Hematopoietic multipotent progenitor cell treated with erythropoietin and hydrocortisone succinate and interleukin-3 and kit ligand, for 15 days (in vitro differentiated cells): ENCODE measurements at places on chromosomes 6 and 20.

DNA sequence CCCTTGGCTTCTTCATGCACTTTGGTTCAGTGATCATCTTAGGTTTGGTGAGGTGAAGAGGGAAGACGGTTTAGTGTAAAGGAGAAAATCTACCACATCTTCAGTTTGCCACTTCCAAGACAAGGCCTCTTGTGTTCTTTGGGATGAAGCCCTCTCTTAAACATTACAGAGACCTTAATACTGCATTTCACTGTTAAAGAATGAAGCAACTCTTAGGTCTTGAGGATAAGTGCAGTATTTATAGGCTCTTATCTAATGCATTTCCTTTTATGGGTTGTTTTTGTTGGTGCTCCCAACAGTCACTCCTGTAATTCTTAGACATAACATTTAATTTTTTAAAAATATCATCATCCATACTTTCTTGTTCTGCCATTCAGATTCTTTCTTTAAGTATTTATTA is 139.9 kb upstream of the LAMP5 start:
- no peak for DNase-seq

- no peak for DNase-seq
Measured at GRCh38 chr20:58762120-58762519, 69.5 kb downstream of the NPEPL1 start.

DNA sequence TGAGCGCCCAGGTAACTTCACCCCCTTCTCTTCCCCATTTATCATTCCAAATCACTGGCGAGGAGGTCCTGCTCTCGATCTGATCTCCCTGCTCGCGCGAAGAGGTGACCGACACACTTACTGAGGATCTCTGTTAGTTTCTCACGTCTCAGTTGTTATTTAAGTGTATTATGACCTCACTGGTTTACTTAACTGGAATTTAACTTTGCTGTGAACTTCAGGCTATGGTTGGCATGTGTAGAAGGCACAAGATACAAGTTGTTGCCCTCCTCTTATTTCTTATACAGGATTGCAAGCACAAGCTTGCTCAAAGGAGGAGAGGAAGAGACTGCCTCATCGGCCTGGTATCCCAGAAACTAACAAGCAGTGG is 1.2 kb downstream of the RNF217 start:
- DNase-seq, result no peak

- no peak for DNase-seq
Measured at GRCh38 chr6:12545619-12546409, 170.8 kb upstream of the PHACTR1 start.

DNA sequence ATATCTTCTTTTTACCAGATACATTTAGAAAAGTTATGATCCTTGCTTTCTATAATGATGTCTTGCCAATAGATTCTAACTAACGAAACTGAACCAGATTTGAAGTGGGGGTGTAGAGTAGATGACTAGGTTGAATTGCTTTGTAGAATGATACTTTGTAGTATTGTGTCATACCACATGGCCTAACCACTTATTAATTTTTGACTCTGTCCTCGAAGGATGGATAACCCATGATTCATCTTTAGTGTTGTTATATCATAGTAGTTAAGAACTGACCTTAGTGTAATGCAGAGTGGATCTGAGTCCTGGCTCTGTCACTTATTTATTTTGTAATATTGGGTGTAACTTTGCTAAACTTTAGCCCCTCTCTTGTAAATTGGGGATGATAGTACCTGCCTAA is 4.5 kb downstream of the PHF3 start:
- no peak for DNase-seq

GRCh38 chr6:139019722-139020121 is 8.8 kb upstream of the ABRACL start:
- DNase-seq, result no peak

DNA sequence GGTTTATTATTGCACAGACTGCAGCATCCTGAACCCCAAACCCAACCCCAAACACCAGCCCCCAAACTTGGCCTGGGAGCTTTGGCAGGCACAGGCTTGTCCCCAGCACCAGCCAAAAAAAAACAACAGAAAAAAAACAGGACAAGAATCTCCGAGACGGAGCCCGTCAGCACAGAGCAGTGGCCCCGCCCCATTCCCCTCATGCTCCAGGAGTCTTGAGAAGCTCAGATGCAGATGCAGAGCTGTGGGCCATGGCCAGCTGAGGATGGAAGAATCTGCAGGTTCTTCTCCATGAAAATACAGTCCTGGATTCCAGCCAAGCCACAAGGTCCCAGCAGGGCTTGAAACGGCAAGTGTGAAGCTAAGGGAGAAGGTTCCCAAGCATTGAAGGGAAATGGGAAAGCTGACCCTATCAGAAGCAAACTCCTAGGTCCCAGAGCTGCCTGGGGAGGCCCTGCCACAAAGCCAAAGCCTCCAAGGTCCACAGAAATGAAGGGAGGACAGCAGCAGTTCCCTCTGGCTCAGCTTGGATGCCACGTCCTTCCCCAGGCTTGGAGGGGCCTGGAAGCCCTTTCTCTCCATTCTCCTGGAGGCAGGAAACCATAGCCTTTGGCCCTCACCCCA is 75.2 kb downstream of the JPH2 start:
- no peak for DNase-seq

DNA sequence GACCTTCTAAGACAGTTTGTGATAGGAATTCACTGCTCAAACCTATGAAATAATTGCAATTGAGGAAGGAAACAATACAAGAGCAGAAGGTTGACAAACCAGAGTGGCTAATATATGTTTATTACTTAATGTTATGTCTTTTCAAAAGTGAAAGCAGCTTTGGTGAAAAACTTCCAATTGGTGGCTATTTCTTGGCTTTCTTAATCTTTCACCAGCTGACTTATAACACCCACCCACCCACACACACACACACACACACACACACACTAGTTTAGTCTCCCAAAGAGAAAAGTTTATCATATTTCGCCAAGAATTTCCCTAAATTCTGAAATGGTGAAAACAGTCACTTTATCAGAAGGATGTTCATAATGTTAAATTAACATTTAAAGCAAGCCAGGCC is 583.5 kb downstream of the EYS start:
- no peak for DNase-seq

DNA sequence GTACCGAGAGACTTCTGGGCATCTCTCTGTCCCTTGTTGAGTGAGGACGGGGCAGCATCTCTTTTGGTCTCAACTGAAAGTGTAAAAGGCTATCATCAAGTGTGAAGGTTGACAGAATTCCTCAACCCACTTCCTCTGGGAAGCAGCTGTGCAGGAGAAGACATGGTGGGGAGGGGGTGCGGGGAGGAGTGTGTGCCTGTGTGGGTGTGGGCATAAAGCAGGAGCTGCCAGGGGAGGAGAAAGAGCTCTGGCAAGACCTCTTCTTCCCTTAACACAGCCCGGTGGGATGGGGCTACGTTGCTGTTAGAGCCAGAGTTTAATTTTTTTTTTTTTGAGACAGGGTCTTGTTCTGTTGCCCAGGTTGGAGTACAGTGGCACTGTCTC is 31.8 kb downstream of the CPXM1 start:
- no peak for DNase-seq

- no peak for DNase-seq
Measured at GRCh38 chr20:41469868-41470267, 103.2 kb upstream of the EMILIN3 start.

- DNase-seq, result no peak
Measured at GRCh38 chr6:159116343-159116742, 52.9 kb upstream of the FNDC1 start.

DNA sequence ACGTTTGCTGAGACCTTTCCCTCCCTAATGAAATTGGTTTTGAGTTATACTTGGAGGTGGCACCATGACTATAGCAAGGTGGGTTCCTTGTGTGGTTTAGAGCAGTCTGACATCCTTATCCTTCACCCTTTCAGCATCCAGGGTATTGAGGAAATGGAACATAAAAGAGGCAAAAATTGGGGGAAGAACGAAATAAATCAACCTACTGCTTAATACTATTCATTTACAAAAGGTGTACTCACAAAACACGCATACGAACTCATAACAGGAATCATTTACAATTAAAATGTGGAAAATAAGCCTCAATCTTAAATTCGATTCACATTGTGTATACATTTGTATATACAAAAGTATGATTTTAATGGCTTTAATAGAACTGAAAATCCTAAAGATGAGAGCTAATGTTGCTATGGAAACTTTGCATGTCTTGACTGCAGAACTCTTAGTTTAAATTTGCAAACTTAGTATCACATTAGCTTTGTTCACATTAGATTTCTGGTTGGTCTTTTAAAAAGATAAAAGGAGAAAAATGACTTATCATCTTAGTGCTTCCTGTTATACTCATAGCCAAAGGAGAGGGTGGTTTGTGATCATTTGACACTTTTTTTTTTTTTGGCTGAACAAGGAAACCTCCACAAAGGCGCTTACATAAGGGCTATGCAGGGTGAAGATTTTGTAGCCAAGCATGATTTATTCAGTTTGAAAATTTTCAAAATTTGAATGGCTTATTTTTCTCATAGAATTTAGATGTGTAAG is 76.1 kb upstream of the ATXN1 start:
- no peak for DNase-seq

DNA sequence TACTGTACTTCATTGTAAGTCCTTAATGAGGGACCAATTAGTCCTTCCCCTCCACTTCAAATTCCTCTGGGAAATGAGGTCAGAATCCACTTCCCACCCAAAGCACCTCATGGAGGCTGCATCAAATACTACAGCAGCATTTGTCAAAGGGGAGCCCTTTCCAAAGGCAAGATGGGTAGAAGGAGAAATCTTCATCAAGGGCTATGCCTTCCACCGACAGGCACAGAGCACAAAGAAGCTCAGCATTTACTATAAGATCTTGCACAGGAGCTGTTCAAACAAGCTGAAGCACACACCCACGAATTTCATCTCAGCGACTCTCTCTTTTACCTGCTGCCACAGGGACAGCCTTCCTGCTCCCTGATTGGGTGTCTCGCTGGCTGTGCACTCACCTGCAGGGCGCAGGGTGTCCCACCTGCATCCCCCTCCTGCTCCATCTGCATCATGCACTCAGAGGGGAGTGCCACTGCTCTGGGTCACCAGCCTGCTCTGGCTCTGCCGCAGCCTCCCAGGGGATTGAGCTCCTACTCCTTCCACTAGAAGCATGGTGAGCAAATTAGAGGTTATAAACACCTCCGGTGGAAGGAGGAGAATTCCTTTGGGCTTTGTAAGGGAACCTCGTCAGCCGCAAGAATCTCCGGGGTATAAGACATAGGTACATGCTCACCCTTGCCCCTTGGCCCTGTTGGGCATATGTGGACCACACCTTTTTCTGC is 164.5 kb downstream of the ATXN1 start:
- DNase-seq, result no peak

DNA sequence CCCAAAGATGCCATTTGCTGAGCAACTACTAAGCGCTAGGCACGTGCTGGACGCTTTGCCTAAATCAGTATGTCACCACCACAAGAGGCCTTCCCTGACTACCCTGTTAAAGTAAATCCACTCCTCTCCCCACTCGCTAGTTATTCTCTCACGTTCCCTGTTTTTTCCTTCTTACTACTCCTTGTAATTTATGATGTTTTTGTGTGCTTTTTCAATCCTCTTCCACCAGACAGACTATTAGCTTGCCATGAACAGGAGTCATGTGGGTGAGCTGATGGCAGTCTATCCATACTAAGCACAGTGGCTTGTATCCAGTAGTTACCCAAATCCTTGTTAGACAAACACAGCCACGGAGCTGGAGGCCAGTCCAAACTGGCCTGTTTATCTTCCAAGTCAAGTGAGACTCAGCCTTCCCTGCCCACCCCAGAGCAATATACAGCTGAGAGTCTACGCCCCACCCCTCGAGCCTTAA is 41.2 kb downstream of the C6orf132 start:
- no peak for DNase-seq

GRCh38 chr6:47034926-47035325 is 7.2 kb downstream of the ADGRF1 start:
- no peak for DNase-seq

- no peak for DNase-seq
Measured at GRCh38 chr20:41169791-41170351, 32.5 kb downstream of the PLCG1 start.

DNA sequence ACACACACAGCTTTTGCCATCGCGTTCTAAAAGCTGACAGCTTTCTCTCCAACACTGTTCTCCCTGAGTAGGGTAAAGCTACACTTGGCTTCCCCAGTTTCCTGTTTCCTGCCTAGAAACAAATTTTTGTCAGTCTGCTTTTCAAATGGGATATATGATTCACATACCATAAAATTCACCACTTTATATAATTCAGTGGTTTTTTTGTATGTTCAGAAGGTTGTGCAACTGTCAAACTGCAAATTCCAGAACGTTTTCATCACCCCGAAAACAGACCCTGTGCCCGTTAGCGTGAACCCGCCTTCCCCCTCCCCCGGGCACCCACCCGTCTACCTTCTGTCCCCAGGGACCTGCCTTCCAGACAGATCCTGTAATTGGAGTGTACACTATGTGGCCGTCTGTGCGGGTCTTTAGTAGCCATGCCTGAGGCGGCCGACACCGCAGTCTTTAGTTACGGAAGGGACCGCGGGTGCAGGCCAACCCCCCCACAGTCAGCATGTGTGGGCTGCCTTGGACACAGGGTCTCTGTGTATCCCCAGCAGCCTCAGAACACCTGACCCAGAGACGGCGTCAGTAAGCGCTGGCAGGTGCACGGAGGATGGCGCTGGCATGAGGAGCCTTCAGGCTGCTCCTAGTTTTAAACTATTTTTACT is 16.6 kb downstream of the HRH3 start:
- DNase-seq, result no peak

GRCh38 chr6:2558861-2559801 is 191.6 kb downstream of the MYLK4 start:
- no peak for DNase-seq

GRCh38 chr20:49868538-49868937 is 46.8 kb downstream of the SPATA2 start:
- no peak for DNase-seq

- DNase-seq, result no peak
Measured at GRCh38 chr20:64109831-64110391, 2.5 kb upstream of the NPBWR2 start.

DNA sequence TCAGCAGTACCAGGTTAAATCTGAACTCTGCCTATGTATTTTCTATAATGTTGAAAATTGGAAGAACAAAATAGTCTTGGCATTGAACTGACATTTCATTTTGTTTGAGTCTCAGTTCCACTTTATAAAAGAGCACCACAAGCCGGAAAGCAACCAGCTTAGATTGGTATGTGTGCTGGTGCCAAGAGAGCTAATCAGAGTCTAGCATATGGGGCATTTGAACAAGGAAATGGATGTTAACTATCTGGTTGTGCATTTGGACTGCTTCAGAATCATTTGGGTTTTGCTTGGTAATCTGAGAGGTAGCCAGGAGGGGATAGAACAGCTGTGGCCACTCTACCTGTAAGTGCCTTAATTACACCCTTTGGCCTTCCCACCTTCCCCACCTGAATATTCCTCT is 184.8 kb downstream of the GRIK2 start:
- no peak for DNase-seq

GRCh38 chr20:32359633-32360332 is 1.7 kb downstream of the ASXL1 start:
- DNase-seq, result no peak

- no peak for DNase-seq
Measured at GRCh38 chr6:89379281-89379680, 26.8 kb upstream of the UBE2J1 start.

DNA sequence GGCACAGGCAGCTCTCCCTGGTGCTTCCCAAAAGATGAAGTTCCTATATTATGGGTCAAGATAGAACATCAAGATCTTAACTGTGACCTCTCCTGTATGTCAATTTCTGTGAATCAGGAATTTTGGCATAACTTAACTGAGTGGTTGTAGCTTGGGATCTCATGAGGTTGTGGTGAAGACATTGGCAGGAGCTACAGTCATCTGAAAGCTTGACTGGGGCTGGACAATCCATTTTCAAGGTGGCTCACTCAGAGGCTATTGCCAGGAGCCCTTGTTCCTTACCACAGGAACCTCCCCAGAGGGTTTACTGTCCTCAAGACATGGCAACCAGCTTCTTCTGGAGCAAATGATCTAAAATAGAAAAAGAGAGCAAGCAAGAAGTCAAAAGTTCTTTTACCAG is 252.2 kb downstream of the ADGB start:
- no peak for DNase-seq
